LNCaP clone FGC (cell line): ENCODE measurements at places on chromosomes 7 and 10.

- DNase-seq: peak; percentile 32
Measured at GRCh38 chr7:87452279-87452678, 23.2 kb downstream of the ABCB4 start.

DNA sequence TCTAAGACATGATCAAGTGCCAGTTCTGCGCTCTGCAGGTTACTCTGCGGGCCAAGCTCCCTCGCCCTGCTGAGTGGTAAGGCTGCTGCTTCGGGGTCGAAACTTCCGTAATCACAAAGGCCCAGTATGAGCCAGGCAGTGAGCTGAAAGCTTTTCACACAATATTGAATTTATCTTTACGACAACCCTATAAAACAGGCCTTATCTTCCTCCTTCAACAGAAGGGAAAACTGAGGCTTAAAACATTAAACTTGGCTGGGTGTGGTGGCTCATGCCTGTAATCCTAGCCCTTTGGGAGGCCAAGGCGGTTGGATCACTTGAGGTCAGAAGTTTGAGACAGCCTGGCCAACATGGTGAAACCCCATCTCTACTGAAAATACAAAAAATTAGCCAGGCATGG is 83.3 kb downstream of the FAM107B start:
- no peak for DNase-seq

DNA sequence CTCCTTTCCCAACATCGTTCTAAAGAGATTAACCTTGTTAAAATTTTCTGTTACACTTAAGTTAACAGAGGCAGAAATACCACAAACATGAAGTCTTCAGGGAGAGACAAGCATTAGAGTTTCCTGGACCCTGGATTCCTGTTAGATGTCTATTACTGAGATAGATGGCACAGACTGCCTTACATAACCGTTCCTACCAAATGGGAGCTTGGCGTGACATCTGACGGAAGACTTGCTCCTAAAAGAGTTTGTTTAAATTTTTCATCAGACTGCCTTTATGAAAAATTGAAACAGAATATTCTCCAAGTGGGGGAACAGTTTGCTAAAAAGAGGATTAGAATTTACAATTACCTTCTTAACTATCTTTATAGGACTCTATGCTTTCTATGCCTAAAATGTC is 22.7 kb downstream of the ANK3 start:
- DNase-seq: no peak

GRCh38 chr10:128316925-128317324 is 190.7 kb upstream of the MKI67 start:
- no peak for DNase-seq

DNA sequence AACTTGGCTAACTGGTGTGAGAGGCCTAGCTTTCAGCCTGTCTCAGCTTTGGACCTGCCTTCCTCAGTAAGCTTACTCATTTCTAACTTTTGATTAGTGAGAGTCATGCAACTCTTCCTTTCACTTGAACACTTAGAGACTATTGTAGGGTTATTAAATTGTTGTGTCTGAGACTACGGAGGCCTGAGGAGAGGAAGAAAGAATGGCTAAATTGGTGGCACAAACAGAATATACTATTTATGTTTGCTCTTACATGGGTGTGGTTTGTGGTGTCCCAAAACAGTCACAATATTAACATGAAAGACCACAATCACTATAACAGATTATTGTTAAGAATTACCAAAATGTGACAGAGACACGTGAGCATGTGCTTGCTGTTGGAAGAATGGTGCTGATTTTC is 82.1 kb downstream of the TRIM24 start:
- DNase-seq: no peak
